ENCODE measurements at places on chromosomes 7 and 10.

DNA sequence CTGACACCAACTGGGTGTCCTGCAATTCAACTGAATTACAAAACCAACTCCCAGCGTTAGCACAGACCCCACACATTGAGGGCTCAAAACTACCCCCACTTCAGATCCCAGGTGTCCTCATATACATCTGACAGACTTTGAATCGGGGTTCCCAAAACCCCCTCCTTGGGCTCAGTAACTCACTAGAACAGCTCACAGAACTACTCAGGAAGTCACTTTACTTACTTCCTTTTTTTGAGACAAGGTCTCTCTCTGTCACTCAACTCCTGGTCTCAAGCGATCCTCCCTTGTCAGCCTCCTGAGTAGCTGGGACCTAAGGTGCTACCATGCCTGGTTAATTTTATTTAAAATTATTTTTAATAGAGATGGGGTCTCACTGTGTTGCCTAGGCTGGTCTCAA is 456.0 kb downstream of the SDK1 start:
- DNase-seq = no peak

- no peak for DNase-seq
These were observed 233.0 kb downstream of the PTN start for GRCh38 chr7:137110535-137110934.

- no peak for DNase-seq
These were observed 76.7 kb upstream of the SFMBT2 start for GRCh38 chr10:7487528-7487927.

GRCh38 chr7:75994388-75995051 is at the start of gene TMEM120A:
TSS of gene TMEM120A (minus strand) at chr7:75994595. CDS start at chr7:75994570, 25 bp downstream.
- DNase-seq = peak; percentile 95

GRCh38 chr7:142800699-142801260 is 30.0 kb downstream of the PRSS2 start:
- DNase-seq = no peak

- DNase-seq = no peak
These were observed 191.2 kb downstream of the SORCS1 start for GRCh38 chr10:106973288-106973687.

GRCh38 chr7:18320971-18321567 is 174.5 kb upstream of the HDAC9 start:
- no peak for DNase-seq

- DNase-seq = no peak
These were observed 120.0 kb downstream of the PDE1C start for GRCh38 chr7:31950091-31950755.

DNA sequence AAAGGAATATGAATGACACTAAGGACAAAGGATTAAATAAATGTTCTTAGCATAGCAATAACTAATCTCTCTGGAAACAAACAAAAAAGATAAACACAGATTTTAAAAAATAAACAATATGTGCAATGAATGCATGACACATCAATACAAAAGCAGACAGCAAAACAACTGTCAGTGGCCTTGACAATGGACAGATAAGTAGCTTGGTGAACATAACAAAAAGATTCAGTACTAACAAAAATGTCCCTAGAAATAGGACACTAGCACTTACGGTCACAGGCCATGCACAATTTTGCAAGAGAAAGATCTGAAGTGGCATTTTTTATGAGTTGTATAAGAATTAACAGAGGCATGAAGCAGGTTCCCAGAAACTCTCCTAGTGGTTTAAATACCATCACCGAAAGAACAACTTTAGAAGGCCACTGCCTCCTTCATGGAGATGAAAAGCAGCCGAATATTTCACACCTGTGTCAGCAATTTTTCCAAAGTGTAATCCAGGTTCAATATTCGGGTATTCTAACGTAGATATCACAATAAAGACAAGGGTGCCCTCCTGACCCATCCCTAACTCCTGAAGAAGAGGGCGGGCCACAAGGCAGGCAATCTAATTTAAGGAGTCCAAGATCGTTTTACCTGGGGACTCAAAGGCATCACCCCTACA is 231.3 kb upstream of the MKLN1 start:
- no peak for DNase-seq

GRCh38 chr10:30472414-30473155 is 38.6 kb downstream of the MAP3K8 start:
- no peak for DNase-seq

DNA sequence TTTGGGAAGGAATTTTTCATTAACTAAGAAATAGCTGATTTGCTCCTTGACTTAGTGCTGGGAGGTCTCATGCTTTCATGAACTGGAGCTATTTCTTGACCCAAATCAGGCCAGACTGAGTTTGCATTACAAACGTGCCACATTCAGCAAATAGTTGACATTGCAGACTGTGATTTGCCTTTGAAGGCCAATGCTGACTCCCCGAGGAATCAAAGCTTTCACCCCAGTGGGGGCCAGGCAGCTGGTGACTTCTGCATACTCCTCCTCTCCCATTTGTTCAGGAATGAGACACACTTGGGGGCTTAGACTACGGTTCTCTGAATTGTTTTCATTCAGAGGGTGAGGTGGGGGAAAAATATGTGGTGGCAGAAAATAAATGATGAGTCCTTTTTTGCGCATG is 111.0 kb upstream of the JAZF1 start:
- no peak for DNase-seq

GRCh38 chr7:32921896-32922295 is 30.3 kb upstream of the KBTBD2 start:
- DNase-seq = no peak

Measured in activated T-cell treated with anti-CD3 and anti-CD28 coated beads for 48 hours (primary cell).